Stimulated activated CD8-positive, alpha-beta memory T cell treated with anti-CD3 and anti-CD28 coated beads, Interleukin-4, amount 100 ng/mL, for 1 hour (primary cell): ENCODE measurements at places on chromosomes 12 and 14.

DNA sequence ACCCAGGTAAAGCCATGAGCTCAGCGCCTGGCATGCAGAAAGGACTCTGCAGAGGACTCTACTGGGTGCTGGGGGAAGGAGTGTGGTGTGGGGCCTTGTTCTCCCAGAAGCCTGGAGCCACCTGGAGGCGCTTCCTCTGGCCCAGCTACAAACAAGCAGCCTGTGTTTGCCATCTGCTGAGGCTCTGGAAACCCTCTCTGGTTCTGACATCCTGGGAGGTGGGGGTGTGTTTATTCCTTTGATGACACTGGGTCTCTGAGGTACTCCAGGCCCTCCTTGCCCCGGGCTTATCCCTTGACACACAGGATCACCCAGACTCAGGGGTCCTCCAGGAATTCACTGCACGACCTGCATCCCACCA lies 44.9 kb downstream of the RNF34 start:
- no peak for DNase-seq

- no peak for DNase-seq
Measured at GRCh38 chr12:26539131-26539530, 293.9 kb downstream of the ITPR2 start.

DNA sequence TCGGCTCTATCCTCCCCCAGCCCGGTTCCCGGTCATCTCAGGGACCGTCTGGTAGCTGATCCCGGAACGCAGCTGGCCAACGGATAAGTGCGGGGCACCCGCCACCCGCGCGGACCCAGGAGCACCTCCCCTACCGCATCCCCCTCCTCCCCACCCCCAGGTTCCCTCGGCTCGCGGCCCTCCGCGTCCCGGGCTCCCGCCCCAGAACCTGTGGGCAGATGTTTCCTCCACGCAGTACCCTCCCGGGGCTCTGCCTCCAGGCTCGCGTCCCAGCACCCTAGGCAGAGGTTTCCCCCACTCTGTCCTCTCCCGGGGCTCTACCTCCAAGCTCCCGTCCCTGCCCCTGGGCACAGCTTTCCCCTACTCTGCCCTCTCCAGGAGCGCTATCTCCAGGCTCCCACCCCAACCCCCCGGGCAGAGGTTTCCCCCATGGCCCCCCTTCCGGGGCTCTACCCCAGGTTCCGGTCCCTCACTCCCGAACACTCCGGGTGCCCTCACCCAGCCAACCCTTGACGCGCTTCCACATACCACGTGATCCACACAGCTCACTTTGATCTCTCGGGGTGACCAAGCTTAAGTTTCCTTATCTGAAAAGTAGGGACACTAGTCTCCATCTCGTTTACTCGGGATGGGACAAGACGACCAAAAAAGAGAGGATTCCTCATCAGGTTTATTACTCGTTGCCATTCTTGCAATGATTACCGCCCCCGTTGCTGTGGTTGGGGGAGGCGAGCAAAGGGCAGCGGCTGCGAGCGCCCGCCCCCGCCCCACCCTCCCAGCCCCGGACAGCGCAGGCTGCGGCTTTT lies at the start of gene CCDC38:
Gene CCDC38 (minus strand): TSS at position 91 of the 806 bp plus-strand sequence. CDS start 6,105 bp downstream, outside the sequence.
- DNase-seq, result peak; percentile 46

GRCh38 chr14:84127495-84127894 lies 1402.4 kb upstream of the FLRT2 start:
- no peak for DNase-seq

GRCh38 chr12:56695327-56696101 lies 7.4 kb upstream of the PTGES3 start:
- no peak for DNase-seq

- DNase-seq, result peak; percentile 3
Measured at GRCh38 chr12:100141998-100142850, 450 bp downstream of the BLTP3B start.

DNA sequence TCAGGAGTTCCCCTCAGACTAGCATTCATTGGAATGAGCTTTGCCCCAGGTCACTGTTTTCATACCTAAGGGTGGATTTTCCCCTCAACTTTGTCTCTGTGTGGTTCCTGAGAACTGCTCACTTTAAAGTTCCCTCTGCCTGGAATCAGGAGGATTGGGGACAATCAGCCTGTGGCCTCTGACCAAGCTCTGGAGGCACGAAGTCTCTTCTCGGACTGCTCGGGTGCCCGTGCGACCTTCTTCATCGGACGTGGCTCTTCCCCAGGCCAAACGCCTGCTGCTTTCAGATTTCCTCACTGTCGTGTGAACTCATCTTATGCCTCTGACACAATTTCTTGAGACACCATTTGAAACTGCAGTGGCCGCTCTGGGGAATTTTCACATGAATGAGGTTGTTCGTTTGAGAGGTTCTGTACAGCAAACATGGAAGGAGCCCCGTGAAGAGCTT lies 153.7 kb upstream of the PZP start:
- no peak for DNase-seq

- no peak for DNase-seq
Measured at GRCh38 chr12:131644481-131644880, 66.4 kb upstream of the SFSWAP start.

- no peak for DNase-seq
Measured at GRCh38 chr12:24517000-24517399, 431.9 kb downstream of the BCAT1 start.
